ENCODE measurements at places on chromosomes 7 and 10.

DNA sequence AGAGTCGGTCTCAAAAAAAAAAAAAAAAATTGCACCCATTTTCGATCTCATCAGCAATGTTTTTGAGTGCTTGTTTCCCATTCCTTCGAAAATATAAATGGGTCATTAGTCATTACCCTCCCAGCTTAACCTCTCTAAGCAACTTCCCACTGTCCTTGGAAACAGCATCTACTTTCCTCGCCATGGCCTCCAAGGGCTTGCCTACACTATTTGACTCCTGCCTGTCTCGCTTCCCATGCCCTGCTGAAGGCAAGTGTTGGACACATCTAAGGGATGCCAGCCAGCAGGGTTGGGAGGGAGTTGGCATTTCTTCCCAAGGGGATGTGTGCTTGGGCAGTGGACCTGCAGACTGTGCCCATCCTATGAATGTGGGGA lies 12.7 kb upstream of the RHBDD2 start:
- DNase-seq, result no peak

GRCh38 chr10:13347500-13348156 lies 465 bp downstream of the SEPHS1 start:
- DNase-seq, result no peak

DNA sequence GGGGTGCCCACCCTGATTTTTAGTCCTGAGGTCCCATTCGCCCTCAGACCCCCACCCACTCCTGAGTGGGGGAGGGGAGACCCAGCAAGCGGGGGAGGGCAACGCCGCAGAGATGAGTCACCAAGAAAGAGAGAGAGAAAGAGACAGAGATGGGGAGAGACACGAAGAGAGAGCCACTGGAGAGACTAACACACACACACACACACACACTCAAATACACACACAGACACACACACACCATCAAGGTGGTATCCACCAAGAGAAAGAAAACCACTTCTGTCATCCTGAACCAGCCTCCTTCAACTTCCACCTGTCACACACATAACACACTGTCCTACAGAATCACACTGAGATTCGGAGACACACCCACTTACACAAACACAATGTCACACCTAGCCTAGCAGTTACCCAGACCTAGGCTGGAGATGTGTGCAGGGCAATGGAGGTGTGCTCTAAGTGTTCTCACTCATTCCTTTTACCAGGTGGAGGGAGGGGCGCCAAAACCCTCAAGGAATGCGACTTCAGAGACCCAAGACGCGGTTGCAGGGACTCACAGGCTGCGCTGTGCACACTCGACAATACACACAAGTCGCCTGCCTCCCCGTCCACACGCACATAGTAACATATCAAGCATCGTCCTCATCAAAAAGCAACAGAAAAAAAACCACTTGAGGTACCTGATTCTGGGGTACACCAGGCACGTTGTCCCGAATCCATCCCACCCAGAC lies 3.9 kb upstream of the VGF start:
- no peak for DNase-seq

DNA sequence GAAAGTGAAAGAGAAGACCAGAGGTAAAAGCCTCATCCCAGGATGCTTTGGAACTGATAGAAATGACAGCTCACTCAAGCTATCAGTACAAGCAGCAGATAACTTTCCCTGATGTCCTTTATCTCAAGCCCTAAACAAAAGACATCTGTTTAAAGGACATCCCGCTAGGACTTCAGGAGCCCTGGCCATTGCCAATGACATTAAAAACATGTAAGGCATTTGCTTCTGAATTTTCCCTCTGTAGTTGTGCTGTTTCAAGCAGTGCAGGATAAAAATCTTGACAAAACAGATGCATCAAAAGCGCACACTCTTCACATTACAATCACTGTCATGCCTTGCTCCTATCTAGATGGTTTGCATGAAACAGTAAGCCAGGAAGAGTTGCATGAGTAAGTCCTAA lies 159.8 kb downstream of the AOAH start:
- DNase-seq, result no peak

- DNase-seq, result no peak
Observed at GRCh38 chr7:151869968-151870918, 6.7 kb downstream of the PRKAG2 start.

GRCh38 chr7:50822706-50823105 lies 40.0 kb upstream of the GRB10 start:
- no peak for DNase-seq

GRCh38 chr10:83983578-83984255 lies 155.6 kb upstream of the GHITM start:
- DNase-seq, result no peak

- no peak for DNase-seq
Observed at GRCh38 chr7:143147070-143147469, 15.2 kb downstream of the PIP start.

GRCh38 chr7:70579397-70580097 lies 552.4 kb upstream of the GALNT17 start:
- no peak for DNase-seq

DNA sequence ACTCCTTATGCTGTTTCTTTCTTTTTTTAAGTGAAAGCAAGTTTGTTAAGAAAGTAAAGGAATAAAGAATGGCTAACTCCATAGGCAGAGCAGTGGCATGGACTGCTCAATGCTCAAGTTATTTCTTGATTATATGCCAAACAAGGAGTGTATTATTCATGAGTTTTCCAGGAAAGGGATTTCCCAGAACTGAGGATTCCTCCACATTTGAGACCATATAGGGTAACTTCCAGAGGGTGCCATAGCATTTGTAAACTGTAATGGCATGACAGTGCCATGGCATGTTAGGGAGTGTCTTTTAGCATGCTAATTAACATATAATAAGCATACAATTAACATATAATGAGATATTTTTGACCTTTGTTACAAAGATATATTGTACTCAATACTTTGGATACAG lies 1034.5 kb upstream of the PHF14 start:
- no peak for DNase-seq

DNA sequence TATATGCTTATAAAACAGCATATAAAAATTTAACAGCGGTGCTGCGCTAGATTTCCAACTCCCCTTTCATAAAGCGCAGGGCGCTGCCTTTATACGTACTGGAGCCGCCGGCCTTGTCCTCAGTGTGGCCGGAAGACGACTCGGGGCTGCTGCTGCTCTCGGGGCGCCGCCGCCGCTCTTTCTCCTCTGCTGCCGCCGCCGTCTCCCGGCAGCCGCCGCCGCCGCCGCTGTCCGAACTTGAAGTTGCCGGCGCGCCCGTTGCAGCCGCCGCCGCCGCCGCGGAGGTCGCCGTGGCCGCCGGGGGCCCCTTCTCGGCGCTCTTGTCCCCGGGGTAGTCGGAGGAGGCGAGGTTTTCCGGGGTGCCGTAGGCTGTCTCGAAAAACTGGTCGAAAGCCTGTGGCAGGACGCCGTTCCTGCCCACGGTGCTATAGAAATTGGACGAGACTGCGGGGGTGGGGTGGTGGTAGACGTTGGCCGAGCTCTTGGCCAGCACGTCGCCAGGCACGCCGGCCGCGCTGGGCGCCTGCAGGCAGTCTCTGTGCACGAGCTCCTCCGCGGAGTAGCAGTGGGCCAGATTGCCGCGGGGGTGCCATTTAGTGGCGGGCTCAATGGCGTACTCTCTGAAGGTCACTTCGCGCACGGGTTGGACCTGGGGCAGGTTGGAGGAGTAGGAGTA lies 557 bp downstream of the HOXA11 start:
- DNase-seq, result no peak

Measured in smooth muscle cell of the brain vasculature (primary cell).